ENCODE measurements at places on chromosomes 13 and 19.
A peak's percentile ranks its signal among the peaks of the same experiment; 100 is the strongest.

GRCh38 chr13:70623239-70623638 lies 515.0 kb upstream of the KLHL1 start:
- no peak for DNase-seq

GRCh38 chr19:40217027-40217810 lies 965 bp downstream of the TTC9B start:
- DNase-seq = no peak

DNA sequence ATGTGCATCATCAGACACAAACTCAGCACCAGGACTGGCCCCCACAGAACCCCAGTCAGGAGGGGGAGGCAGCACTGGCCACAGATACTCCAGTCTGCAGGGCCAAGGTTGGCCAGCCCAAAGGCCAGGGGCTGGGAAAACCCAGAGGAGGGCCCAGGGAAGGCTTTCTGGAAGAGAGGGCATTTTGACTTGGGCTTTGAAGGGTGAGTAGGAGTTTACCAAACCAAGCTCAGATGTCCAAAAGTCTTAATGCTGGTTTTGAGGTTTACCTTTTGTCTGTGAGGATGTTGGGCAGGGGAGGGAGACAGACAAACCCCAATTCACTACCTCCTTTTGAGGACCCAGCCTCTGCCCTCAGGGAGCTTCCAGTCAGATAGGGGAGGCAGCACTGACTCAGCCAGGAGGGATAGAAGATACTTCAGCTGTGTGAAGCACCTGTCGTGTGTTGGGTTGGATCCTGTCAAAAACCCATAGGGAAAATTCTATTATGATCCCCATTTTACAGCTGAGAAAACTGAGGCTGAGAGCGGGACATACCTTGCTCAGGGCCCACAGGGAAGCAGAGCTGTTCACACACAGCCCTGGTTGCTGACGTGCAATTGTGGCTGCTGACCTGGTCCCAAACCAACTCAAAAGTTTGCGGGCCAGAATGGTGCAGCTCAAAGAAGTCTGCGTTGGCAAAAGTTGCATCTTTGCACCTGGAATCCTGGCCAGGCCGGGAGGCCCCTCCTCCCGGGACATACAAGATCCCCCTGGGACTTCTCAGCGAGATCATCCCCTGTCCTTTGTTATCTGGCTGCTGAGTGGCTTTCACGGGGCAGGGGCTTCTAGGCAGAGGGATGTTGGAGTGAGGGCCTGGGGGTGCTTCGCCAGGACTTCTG lies 13.1 kb downstream of the CILP2 start:
- no peak for DNase-seq

DNA sequence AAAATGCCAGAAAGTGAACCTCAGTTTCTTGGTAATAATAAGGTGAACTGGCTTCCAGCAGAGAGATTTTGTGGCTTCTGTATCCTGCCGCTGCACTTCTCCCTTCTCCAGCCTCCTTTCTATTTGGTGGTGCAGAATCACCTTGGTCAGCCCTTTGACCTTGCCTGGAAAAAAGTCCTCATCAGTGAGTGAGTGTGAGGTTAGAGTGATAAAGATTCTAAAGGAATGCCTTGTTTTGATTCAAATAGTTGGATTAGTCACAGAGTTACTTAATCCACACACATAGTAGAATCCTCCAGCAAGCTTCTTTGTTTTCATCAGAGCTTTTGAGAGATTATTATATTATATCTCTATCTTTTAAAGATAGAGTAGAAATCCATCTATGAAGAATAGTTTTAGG lies 140.9 kb downstream of the KCNRG start:
- DNase-seq = no peak

DNA sequence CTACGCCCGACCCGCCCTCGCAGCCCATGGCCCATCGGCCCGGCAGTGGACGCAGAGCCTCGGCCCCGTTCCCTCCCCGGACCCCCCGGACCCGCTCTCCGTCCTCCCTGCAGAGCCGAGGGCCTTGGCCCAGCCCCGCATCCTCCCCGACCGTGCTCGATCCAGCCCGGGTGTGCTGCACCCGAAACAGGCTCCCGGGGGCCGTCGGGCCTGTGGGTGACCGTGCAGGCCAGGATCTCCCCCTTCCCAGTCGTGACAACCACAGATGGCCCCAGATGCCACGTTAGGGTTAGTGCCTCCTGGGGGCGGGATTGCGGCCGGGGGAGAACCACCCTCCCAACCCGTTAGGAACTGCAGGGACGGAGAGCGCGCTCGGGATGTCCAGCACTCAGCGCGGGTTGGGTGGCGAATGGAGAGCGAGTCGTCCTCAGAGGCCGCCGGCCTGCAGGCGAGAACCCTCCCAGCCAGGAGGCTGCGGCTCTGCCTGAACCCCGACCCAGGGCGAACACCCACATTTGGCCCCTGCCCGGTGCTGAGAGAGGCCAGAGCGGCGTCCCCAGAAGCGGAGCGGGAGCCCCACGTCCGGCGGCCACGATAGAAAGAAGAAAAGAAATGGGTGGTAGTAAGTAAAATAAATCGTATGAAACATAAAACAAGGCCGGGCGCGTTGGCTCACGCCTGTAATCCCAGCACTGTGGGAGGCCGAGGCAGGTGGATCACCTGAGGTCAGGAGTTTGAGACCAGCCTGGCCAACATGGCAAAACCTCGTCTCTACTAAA lies 6.7 kb upstream of the MADCAM1 start:
- peak; percentile 56 for DNase-seq

All from CD4-positive, alpha-beta T cell (primary cell).